Urothelium cell line (cell line): ENCODE measurements at places on chromosomes 12 and 14.

DNA sequence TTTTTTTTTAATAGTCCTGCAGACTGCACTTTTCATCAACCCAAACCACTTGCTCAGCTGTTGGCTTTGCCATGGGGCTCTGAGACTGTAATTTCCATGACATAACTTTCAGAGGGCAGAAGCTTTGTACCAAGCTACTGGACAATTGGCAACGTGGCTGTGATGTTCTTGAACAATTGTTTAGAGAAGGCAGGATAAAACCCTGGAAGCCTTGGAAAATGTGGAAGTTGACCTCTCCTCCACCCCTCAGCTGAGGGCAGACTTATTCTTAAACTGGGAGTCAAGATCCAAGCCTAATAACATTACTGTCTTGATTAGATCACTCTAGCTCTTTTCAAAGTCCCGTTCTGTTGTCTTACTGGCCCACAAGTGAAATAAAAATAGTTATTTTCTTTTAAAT lies 2.2 kb downstream of the OR4E1 start:
- no peak for DNase-seq

DNA sequence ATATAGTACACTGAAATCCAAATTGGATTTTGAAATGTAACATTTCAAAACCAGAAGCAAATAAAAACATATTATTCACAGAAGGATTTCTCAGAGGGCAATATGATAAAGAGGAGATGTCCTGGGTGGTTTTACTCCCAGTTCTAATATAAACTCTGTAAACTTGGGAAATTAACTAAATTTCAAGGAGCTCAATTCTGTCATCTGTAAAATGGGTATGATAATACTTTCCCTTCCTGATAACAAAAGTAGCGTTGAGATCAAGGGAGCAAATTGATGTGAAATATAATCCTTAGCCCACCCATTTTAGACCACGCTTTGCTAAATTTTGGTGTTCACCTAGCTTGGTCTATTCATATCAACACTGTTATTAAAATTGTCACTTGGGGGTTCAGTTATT lies 192.5 kb upstream of the BTG1 start:
- no peak for DNase-seq

- peak; percentile 94 for DNase-seq
Measured at GRCh38 chr12:123126294-123127181, 24.4 kb downstream of the PITPNM2 start.

DNA sequence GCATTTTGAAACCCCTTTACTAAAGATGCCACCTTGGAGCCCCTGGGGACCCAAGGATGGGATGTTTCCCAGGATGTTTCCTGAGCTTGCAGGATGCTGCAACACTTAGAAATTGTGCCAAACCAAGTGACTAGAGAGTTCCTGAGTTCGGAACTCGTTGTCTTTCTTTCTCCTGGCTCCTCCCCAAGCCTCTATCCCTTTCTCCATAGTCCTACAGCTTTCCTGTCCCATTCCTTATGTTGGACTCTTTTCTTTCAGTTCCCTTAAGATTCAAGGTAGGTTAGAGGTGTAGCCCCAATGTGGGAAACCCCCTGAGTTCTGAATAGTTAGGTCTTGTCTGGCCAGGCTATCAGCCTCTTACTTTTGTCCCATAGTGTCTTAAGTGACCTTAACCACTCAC lies 1.4 kb upstream of the KIF5A start:
- no peak for DNase-seq

GRCh38 chr14:53990978-53991377 lies 34.4 kb upstream of the BMP4 start:
- no peak for DNase-seq
